ENCODE measurements at places on chromosomes 12 and 14.

GRCh38 chr12:49624921-49625577 lies 1.7 kb downstream of the PRPF40B start:
- DNase-seq: no peak

DNA sequence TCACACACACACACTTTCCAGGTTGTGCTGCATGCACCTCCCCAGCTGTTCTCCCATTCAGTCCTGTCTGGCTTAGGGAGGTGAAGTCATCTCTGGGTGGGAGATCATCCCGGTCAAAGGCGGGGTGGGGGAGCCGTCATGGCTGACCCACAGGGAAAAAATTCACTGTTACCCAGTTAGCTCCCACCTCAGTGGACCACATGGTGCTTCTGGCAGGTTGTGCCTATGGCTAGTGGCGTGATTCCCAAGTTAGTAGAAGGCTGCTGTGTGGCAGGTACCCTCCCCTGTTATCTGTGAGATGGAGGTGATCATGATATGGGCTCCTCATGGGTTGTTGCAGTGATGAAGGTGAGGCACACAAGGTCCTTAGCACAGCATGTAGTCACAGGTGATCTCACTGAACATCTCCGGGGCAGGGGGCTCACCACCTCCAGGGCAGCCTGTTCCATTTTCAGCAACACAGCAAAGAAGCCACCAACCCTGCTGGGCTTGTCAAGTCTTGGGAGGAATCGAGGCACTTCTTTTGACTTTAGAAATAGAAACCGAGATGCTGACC lies 154.9 kb upstream of the CCND2 start:
- DNase-seq: no peak

- no peak for DNase-seq
These were observed 106.8 kb downstream of the NUAK1 start for GRCh38 chr12:106031761-106032622.

DNA sequence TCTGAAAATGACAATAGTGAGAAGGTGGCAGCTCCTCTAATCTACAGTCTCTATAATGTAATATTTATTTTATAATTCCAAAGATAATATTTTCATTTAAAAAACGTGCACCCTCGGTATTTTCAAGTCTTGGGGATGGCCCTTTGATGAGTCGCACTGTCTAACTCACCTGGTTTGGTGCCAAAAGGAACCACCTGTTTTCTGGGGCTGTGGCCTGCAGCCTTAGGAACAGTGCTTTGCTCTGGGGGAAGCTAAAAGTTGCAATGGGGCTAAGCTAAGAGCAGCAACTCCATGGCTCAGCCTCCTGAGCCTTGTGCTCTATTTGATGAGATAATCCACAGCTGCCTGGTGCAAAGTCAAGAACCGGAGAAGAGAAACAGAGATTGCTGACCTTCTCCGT lies 6.4 kb upstream of the ENDOU start:
- no peak for DNase-seq

DNA sequence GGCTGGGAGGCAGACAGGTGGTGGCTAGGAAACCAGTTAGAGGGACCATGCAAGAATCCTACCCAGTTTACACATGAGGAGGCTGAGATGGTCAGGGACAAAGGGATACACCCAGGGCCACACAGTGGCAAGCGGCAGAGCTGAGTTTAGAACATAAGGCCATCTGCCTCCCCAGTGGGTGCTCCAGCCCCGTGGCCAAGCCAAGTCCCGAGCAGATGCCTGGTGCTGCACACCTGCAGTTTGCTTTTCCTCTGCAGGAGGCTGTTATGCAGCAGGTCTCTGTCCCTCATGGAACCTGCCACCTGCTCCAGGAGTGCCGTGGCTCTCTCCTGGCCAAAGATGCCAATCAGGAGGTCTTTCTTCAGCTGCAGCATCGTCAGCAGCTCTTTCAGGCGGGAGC lies 70.8 kb downstream of the SYNE3 start:
- no peak for DNase-seq

GRCh38 chr12:24770334-24770733 lies 178.6 kb downstream of the BCAT1 start:
- DNase-seq: no peak

GRCh38 chr12:94284046-94284445 lies 135.7 kb downstream of the PLXNC1 start:
- DNase-seq: no peak

- DNase-seq: no peak
These were observed 1.5 kb downstream of the ATP2B1 start for GRCh38 chr12:89706986-89707702.

Data from omental fat pad (tissue), 4 donors.